ENCODE measurements at places on chromosomes 2 and 18.

DNA sequence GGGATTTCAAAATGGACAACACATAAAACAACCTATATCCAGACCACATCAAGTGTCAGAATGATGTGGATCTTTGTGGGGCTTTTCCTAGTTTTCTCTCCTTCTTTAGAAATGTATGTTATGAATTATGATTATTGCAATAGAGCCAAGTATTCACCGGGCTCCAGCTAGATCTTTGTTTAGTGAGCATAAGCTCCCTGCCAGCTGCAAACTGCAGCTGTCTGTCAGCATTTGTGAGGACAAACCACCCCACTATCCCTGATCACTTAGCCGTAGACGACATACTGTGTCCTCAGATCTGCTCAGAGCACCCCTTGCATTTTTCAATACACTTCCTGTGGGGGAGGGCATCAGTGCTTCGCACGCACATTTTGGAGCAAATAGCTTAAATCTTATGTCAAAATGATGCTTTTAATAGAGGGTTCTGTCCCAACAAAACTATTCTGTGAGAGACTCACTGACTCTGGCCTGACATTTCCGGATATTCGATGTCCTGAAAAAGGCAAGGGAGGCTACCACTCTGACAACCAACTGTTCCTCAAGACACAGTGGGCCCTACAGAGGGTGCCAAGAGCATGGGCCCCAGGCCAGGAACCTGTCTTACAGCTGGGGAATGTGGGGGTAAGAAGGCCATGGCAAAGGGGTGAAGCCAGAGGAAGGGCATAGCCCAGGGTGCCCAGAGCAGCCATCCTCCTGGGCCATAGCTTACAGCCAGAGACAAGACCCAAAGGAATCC, 346.0 kb downstream of the ARHGAP15 start:
- no peak for DNase-seq

- no peak for DNase-seq
Measured at GRCh38 chr2:109663721-109664120, 49.6 kb downstream of the SOWAHC start.

- DNase-seq = no peak
Measured at GRCh38 chr18:24006712-24007313, 7.7 kb upstream of the TTC39C start.

DNA sequence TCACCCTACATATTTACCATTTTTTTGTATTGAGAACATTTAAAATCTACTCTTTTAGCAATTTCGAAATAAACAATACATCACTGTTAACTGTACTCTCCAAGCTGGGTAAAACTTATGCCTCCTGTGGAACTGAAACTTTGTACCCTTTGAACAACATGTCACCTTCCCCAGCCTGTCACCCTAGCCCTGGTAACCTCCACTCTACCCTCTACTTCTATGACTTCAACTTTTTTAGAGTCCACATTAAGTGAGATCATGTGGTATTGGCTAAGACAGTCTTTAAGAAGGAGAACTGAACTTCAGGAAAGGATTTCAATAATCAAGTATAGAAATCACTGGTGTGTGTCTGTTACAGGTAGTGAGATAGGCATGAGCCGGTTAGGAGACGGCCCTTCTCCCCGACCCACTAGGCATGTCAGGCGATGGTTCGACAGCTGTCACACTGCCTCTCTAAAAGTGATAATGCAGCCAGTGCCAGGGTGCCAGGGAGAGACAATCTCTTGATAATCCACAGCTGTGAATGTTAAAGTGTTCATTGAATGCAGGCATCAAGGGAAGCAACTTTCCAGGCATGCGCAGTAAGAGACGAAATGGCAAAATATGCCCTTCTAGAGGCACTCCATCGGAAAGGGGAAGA, 74.6 kb upstream of the RNF152 start:
- no peak for DNase-seq

DNA sequence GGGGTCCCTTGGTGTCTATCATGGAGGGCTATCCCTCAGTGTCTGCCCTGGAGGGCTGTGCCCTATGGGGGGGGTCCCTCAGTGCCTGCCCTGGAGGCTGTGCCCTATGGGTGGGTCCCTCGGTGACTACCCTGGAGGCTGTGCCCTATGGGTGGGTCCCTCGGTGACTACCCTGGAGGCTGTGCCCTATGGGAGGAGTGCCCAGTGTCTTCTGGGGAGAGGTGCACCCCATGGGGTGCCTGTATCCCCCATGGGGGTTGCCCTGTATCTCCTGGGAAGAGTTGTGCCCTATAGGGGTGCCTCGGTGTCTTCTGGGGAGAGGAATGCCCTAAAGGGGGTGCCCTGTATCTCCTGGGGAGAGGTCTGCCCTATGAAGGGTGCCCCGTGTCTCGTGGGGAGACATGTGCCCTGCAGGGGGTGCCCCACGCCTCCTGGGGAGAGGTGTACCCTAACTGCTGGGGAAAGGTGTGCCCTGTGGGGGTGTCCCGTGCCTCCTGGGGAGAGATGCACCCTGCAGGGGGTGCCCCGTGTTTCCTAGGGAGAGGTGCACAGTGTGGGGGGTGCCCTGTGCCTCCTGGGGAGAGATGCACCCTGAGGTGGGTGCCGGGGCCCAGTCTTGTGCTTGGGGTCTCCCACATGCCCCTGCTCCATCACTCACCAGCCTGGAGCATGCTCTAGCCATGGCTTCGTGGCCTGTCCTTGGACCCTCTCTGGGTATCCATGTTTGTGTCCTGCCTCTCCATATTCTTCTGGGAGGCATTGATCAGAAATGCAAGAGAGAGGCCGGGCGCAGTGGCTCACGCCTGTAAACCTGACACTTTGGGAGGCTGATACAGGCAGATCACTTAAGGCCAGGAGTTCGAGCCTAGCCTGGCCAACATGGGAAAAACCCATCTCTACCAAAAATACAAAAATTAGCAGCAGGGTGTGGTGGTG, 215.6 kb downstream of the HDAC4 start:
- no peak for DNase-seq

GRCh38 chr2:28664120-28664842, 87.3 kb upstream of the PPP1CB start:
- no peak for DNase-seq

DNA sequence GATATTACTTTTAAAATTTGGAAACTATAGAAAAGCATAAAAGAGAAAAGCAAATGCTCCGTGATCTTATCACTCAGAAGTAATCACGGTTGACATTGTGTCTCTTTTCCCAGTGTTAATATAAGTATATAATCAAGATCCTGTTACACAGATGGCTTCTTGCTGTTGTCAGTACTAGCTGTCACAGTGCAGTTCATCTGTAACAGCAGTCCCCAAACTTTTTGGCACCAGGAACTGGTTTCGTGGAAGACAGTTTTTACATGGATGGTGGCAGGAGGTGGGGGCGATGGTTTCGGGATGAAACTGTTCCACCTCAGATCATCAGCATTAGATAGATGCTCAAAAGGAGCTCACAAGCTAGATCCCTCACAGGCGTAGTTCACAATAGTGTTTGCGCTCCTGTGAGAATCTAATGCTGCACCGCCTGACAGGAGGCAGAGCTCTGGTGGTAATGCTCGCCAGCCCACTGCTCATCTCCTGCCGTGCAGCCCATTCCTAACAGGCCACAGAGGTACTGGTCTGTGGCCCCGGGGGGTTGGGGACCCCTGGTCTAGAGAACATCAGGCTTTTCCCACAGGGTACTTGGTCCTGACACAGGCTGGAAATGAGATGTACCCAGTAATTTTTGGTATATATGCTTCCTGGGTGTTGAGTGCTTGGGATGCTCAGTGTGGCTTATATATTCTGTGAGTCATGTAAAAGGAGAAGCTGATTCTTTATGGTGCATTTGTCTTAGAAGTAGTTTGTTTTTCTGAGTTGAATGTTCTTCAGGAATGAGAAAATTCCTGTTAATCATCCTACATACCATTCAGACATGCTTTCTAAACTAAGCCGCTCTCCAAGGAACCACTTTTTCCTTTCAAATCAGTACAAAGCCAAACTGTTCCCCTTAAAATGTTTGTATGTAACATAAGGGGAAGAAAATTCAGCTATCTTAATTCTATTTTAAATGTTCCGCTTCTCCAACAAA, 121.8 kb downstream of the NCK2 start:
- DNase-seq = no peak

DNA sequence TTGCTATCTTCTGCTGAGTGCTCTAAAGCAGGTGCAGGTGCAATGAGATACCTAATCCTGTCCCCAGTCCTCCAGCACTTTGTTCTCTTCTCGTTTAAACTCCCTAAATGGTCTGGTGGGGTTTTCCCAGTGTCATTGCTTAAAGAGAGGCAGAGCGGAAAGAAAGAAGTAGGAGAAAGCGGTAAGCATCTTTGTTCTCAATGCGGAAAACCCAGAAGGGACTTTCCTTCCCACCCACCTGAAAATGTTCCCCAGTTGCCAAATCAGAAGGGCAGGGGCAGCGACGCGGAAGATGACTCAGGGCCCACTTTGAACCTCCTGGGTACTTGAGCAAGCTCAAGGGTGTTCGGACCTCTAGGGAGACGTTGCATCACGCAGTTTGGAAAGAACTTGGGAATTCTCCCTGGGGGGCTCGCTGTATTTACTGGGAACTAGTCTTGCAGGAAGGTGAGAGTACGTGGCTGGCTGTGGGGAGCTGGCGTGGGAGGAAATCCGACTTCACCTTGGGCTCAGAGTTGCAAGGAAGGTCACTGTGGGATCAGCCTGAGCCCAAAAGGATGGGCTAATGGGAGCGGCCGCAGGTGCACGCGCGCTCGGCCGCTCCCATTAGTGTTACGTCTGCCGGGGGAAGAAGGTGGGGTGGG, 589 bp upstream of the SGPP2 start:
- no peak for DNase-seq

- no peak for DNase-seq
Measured at GRCh38 chr2:9765611-9766531, 77.4 kb upstream of the TAF1B start.

GRCh38 chr18:74378179-74378682, 62.6 kb downstream of the C18orf63 start:
- DNase-seq = no peak
